Progenitor cell of endocrine pancreas (in vitro differentiated cells): ENCODE measurements at places on chromosomes 13 and 19. TPM values are rescaled to one million over a fixed set of nuclear protein-coding genes. Genes with fewer than 3 reads are reported as not detected.

DNA sequence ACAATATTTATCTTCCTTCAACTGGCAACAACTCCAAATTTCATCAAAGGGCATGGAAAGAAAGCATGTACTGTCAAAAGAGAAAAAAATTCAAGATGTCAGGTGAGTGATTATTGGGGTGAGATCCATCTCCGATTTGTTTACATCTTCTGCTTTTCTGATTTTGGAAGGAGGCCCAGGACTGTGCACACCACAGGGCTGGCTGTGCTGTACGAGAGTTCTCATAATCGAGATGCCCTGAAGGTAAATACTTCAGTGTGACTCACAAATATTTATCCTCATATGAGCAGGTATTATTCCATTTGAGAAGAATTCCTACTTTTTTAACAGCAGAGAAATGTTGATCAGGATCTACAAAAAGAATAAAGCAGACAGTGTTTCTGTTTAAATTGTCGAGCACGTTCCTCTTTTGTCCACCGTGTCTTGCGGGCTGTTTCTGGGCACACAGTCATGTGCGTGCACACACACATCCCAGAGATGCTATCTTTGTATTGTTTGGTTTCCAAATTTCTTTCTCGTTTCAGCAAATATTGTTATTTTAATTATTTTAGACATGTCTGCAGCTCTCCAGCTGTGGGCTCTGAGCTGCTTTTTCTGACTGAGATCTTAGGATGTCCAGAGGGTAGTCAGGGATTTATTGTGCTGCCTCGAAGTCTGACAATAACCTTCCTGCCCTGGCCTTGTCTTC lies 103.8 kb downstream of the KL start:
- no peak for DNase-seq

- no peak for DNase-seq
These were observed 775.5 kb upstream of the GPC6 start for GRCh38 chr13:92451060-92451459.

- no peak for DNase-seq
These were observed 32.2 kb upstream of the WDFY2 start for GRCh38 chr13:51552027-51552426.

- no peak for DNase-seq
These were observed 7.3 kb upstream of the C13orf46 start for GRCh38 chr13:113981194-113981605.

The ZNF626 gene
- 35.7 and 36.2 TPM in 2 replicates for total RNA-seq

- DNase-seq = no peak
These were observed 17.5 kb downstream of the DLEU7 start for GRCh38 chr13:50826035-50826434.

GRCh38 chr13:96652506-96652905 lies 341.8 kb downstream of the OXGR1 start:
- no peak for DNase-seq

The ZNF69 gene
- 36.0 and 39.0 TPM in 2 replicates for total RNA-seq

The PLEKHA4 gene
- 8.5 and 11.7 TPM in 2 replicates for total RNA-seq

DNA sequence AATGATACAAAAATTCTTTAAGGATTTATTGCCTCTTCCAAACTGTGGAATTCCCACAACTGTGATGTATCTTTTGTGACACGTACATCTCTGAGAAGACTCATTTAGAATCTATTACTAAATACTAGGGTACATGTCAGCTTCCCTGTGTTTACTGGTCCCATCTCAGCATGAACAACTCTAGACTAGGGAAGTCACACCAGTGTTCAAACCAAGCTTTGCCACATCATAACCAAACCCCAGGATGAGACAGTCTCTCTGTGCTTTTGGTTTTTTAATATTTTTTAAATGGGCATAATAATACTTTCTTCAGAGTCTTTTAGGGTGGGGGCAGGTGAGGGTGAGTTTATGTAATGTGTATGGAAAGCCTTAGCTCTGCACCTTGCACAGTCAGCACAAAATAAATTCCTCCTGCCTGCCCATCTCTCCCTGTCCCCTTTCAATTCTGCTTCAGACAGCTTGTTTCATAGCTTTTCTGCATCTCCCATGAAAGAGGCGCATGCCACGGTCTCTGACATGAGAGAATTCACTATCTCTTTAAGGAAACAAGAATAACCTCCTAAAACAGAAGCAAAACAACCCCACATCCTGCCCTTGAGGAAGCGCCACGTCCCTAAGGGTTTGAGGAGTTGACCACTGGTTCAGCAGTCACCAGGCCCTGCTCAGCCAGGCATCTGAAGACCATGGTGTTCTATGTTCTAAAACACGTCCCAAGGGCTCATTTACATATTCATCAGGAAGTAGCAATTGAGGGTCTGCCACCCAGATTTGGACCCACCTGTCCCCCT lies 174.5 kb downstream of the USP12 start:
- no peak for DNase-seq

The TPTE2 gene
- not detected in 2 replicates for total RNA-seq

- DNase-seq = no peak
These were observed 202.3 kb upstream of the KLF12 start for GRCh38 chr13:74336546-74336945.

- DNase-seq = no peak
These were observed 38.2 kb downstream of the PDS5B start for GRCh38 chr13:32624441-32624840.

The DLEU7 gene
- 0.50 and 0.93 TPM in 2 replicates for total RNA-seq

GRCh38 chr13:42229287-42229686 lies 42.7 kb upstream of the AKAP11 start:
- no peak for DNase-seq

The IGFL2 gene
- total RNA-seq = not detected in 2 replicates

DNA sequence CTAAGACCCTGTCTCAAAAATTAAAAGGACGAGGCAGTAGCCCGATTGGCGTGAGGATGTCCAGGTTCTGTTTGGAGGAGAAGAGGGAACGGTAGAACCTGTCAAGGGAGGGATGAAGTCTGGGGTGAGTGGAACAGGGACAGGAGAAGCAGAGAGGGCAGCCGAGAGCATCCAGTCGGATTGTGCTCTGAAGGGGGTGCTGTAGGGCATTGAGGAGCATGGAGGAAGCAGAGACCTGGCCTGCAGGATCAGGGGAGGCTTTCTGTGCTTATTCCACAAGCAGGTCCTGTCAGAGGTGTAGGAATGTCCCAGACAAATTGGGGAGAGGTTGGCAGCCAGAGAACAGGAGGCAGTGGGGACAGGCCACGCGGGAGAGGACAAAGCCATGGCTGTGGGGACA lies 14.1 kb downstream of the AP2A1 start:
- no peak for DNase-seq

GRCh38 chr13:23477101-23477500 lies 43.6 kb upstream of the SACS start:
- no peak for DNase-seq

- DNase-seq = no peak
These were observed at the start of gene TEKTIP1 for GRCh38 chr19:3538965-3539755. Gene TEKTIP1, plus strand, starts transcription at chr19:3539174. Its CDS starts 4 bp downstream, at chr19:3539178.

DNA sequence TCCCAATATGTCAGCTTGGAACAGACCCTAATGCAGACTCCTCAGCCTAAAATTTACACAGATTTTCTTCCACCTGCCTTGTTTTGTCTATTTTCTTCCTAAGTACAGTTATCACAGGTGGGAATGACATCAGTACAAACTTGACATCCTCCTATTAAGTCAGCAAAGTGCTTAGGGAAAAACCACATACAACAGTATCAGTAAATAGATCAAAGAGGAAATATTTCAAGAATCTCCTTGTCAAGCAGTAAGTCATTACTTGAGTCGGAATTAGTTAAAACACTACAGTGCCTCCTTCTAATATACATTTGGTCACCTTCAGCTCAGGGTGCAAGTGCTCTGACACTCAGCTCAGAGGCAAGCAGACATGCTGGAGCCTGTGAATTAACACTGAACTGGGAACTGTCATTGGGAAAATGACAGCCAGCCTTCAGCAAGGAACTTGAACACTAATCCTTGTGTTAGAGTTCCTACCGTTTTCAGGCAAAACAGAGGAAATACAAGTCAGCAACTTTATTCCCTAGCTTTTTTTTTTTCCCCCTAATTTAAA lies 394.3 kb upstream of the HTR2A start:
- DNase-seq = no peak

GRCh38 chr13:111095031-111095840 lies 19.9 kb upstream of the ARHGEF7 start:
- no peak for DNase-seq

- DNase-seq = no peak
These were observed 181.7 kb downstream of the UQCRFS1 start for GRCh38 chr19:29031216-29031615.

- no peak for DNase-seq
These were observed 74.2 kb upstream of the CSNK1A1L start for GRCh38 chr13:37179645-37180044.

The SYNE4 gene
- 32.8 and 33.2 TPM in 2 replicates for total RNA-seq

The OR7C2 gene
- total RNA-seq = not detected in 2 replicates

The KLHL1 gene
- total RNA-seq = 0.14 and 0.33 TPM in 2 replicates

DNA sequence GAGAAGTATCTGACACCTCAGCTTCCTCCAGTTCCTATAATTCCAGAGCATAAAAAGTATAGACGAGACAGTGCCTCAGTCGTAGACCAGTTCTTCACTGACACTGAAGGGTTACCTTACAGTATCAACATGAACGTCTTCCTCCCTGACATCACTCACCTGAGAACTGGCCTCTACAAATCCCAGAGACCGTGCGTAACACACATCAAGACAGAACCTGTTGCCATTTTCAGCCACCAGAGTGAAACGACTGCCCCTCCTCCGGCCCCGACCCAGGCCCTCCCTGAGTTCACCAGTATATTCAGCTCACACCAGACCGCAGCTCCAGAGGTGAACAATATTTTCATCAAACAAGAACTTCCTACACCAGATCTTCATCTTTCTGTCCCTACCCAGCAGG lies 3.1 kb downstream of the KLF5 start:
- no peak for DNase-seq

DNA sequence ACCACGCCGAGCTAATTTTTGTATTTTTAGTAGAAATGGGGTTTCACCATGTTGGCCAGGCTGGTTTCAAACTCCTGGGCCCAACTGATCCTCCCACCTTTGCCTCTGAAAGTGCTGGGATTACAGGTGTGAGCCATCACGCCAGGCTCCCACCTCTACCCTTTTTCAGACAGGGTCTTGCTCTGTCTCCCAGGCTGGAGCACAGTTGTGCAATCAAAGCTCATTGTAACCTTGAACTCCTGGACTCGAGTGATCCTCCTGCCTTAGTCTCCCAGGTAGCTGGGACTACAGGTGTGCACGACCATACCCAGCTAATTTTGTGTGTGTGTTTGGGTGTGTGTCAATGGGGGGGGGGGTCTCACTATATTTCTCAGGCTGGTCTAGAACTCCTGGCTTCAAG lies 1.7 kb downstream of the RASGRP4 start:
- no peak for DNase-seq
